ENCODE measurements at places on chromosomes 11 and 22.
A peak's percentile ranks its signal among the peaks of the same experiment; 100 is the strongest.

- DNase-seq: no peak
Observed at GRCh38 chr11:128802358-128802981, 64.6 kb downstream of the KCNJ1 start.

GRCh38 chr11:30143098-30143705 is 87.6 kb upstream of the FSHB start:
- DNase-seq: no peak

DNA sequence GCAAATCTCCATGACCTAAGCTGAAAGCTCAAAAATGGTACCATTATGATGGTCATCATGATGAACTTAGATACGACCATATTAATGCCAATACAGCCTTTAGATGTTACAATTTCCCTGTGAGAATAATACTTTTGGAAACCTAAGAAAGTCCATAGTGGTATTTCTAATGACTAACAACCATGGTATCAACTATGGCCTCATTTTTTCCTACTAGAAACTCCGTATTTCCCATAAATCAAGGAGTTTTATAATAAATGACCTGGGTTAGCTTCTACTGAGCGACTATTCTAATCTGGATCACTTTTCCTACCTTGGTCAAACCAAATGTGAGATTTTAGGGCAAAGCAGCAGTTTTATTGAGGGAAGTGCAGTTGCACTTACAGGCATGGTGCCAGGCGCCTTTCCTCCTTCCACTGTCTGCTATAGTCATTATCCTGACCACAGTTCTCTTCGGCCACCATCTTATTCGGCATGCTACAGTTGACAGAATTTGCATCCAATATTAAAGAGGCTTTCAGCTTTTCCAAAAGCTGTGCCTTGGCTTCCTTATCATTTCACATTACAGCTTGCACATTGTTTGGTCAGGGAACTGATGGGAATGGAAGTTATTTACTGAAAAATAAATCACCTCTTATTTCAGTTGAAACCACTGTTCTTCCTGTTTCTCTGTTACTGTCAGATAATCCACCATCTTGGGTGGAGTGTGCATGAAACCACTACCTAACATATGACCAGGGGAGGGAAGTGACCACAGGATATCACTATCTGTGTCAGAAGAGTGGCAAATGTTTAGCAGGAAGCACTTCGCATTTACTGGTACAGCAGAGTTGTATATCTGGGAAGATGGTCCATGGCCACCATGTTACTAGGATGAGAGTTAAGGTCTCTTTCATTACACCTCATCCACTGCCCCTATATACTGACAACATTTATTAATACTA is 74.5 kb upstream of the PICALM start:
- no peak for DNase-seq

DNA sequence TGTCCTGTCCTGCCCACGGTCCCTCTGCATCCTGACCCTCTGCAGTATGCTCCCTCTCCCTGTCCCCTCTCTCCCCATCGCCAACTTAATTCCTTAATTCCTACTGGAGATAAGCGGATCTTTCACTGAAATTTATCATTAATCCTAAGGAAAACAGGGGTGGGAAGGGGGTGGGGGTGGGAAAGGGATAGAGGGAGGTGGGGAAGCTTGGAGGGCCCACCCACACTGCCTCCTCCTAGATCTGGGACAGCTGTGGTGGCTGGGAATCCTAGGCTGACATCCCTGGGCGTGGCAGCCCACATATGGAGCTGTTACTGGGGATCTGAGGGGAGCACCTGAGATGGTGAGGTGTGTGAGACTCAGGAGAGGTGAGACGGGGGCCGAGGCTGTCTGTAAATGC is 14.4 kb downstream of the NECTIN1 start:
- no peak for DNase-seq

- no peak for DNase-seq
Observed at GRCh38 chr11:95337175-95337957, 106.4 kb upstream of the SESN3 start.

DNA sequence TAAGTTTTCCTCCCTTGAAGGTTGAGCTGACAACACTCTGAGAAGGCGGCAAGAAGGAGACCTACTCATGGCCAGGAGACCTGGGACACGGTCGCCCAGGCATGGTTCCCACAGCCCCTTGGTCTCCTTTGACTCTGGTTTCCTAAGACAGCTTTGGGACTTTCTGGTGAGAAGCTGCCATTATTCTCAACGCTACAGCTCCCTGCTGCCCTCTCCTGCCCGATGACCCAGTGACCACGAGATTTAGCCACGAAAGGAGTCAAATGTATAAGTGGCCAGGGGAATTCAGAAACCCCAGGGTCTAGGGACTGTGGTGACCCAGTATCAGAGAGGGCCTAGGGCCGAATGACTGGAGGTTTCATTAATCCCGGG is 699 bp upstream of the SDF2L1 start:
- no peak for DNase-seq

GRCh38 chr11:63551889-63552266 is 11.3 kb downstream of the PLAAT2 start:
- no peak for DNase-seq

GRCh38 chr11:125514336-125515101 is 18.5 kb upstream of the FEZ1 start:
- DNase-seq: peak; percentile 31

GRCh38 chr11:103608566-103608965 is 427.9 kb upstream of the DDI1 start:
- DNase-seq: no peak

- DNase-seq: no peak
Observed at GRCh38 chr11:26018336-26018735, 313.6 kb upstream of the ANO3 start.

- DNase-seq: no peak
Observed at GRCh38 chr11:58024601-58025091, 965 bp downstream of the OR9Q1 start.

- no peak for DNase-seq
Observed at GRCh38 chr11:98701541-98701940, 319.2 kb upstream of the CNTN5 start.

- no peak for DNase-seq
Observed at GRCh38 chr22:30007361-30007760, 72.9 kb upstream of the HORMAD2 start.

DNA sequence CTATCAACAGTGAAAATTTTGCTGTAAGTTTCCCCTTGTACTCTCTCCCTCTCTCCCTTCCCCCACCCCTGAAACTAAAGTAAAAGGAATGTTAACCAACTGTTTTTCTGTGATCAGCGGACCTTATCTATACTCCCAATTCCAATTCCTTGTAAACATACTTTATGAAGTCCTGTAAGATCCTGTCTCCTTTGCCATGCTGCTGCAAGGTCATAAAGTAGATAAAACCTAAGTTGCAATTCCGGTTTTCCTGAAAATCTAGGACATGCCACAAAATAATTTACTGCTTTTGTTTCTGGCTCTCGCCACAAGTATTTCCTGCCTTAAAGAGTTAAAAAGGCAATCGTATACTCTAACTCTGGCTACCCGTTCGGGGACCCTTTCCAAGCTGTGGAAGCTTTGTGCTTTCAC is 1469.0 kb downstream of the LRRC4C start:
- DNase-seq: no peak

GRCh38 chr11:85170184-85170583 is 457.0 kb downstream of the DLG2 start:
- no peak for DNase-seq

GRCh38 chr11:444396-445144 is 2.8 kb upstream of the ANO9 start:
- DNase-seq: no peak

DNA sequence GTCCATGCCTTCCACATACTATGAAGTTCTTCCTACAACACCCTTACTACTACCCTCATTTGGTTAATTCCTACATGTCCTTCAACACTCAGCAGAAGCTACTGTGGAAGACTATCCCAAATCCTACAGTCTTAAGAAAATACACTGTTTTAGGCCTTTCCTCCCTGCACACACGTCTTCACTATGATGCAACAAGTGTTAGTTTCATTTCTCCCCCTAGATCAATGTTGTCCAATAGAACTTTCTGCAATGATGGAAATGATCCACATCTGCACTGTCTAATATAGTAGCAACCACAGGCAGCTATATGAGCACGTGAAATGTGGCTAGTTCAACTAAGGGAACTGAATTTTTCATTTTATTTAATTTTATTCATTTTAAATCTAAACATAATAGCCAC is 46.7 kb upstream of the CCDC34 start:
- no peak for DNase-seq

DNA sequence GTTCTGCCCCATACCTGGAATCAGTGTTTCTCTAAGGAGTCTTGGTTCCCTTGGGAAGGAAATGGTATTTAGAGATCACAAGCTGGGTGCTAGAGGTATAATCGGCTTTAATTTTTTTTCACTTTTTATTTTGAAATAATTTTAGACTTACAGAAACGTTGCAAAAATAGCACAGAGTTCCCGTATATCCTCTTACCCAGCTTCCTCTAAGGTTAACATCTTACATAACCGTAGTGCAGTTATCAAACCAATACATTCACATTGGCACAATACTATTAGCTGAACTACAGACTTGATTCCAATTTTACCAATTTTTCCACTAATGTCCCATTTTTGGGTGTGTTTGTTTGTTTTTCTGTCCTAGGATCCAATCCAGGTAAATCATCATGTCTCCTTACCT is 63.8 kb downstream of the RBX1 start:
- DNase-seq: no peak

- no peak for DNase-seq
Observed at GRCh38 chr22:44889255-44889878, 120.4 kb downstream of the PHF21B start.

DNA sequence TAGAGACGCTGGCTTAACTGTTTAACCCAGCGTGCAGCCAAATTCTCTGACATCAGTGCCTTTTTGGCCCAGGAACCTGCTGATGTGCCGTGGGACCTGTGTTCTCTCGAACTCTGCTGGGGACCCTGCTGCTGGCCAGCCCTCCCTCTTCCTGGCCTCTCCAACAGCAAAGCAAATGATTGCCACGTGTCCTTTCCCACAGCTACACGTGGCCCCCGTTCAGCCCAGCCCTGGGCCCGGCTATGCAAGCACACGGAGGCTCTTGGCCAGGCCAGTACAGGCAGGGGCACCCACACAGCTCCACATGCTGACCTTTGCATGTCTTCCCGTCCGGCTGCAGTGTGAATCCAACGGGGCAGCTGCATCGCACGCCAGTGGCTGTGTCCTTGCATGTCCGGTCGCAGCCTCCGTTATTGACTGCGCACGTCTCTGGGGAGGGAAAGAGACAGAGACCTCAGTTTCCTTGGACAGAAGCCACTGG is 51.6 kb upstream of the TTLL12 start:
- DNase-seq: no peak

- no peak for DNase-seq
Observed at GRCh38 chr11:62959422-62959980, 25.3 kb downstream of the SLC22A6 start.

GRCh38 chr11:133552938-133553337 is 20.6 kb upstream of the OPCML start:
- no peak for DNase-seq

- DNase-seq: no peak
Observed at GRCh38 chr11:106467501-106467900, 390.0 kb downstream of the AASDHPPT start.

GRCh38 chr11:128708660-128709059 is 14.8 kb downstream of the FLI1 start:
- no peak for DNase-seq

- no peak for DNase-seq
Observed at GRCh38 chr11:94866231-94866822, 98.2 kb downstream of the AMOTL1 start.

DNA sequence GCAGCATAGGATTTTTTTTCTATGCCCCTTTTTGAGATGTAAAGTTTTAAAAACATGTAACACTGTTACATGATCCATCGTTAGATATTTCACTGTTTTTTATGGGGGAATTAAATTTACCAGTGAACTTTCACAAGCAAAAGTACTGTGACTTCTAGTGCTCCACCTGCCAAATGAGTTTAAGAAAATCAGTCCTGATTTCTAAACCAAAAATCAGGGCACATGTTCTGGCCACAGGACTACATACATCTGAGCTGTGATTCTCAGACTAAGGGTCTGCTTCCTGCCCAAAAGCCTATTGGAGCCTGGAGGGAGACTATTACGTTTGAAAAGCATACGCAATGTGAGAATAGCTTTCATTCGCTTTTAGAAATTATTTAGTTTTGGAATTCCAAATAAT is 22.5 kb downstream of the TMPRSS13 start:
- no peak for DNase-seq

DNA sequence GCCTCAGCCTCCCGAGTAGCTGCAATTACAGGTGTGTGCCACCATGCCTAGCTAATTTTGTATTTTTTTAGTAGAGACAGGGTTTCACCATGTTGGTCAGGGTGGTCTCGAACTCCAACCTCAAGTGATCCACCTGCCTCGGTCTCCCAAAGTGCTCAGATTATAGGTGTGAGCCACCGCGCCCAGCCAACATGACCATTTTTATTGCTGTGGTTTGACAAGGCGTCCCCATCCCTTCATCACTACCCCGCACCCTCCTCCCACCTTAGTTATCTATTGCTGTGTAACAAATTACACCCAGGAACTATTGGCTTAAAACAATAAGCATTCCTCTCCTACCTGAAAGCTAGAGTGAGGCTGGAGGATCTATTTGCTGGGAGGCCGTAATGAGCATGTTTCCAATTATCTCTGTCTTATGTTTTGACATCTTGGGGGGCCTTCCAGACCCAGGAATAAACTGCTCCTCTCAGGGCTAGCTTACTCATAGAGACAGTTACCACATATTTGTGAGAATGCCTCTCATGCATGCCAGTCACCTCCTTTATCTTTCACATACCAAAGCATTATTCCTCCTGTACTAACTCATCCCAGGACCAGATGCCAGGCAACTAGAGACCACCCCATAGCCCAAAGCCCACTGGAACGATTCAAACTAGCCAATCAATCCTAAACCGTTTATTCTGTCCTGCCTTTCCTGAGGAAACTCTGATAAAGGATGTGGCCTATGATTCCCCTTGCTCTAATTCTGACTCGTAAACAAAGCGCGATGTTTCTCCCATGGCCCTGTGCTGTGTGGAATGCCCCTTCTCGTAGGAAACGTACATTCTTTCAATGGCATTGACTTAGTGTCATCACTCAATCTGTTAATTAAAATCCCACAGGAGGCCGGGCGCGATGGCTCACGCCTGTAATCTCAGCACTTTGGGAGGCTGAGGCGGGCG is 19.4 kb downstream of the SNU13 start:
- DNase-seq: no peak

DNA sequence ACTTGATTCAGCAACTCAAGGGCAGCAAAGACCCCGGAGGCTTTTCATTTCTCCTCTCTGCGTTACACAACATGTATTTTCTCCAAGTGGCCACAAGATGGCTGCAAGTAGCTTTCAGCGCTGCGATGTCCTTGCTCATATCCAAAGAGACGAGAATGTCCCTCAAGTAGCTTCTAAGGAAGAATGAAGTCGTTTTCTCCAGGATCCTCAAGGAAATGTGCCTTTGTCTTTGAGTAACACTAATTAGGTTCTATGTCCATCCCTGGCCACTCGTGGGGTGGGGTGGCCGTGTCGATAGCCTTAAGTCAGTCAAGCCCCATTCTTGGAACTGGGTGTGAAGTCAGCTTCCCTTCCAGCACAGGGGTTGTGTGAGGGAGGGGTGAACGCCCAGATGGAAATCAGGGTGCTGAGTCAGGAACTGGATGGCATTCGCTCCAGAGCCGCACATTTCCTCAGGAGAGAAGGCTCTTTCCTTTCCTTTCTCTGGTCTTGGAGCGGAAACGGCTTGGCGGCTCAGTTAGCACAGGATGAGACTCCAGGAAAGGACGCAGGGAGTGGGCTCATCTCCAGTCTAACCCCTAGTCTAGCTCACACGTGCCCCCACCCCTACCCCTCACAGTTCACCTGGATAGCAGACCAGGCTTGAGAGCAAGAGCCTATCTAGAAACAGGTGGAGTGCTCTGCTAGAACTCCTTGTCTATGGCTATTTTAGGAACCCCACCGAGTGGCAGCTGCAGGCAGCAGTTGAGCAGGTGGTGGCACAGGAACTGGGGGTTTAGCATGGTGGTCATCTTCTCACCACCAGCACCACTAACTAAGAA is 44.3 kb downstream of the NNMT start:
- peak; percentile 13 for DNase-seq

All from stimulated activated CD4-positive, alpha-beta T cell treated with anti-CD3 and anti-CD28 coated beads, TNF-alpha, amount 100 ng/mL, for 48 hours (primary cell).